ENCODE measurements at places on chromosomes 11 and 22.
A peak's percentile ranks its signal among the peaks of the same experiment; 100 is the strongest.

GRCh38 chr22:37278261-37278660, 4.0 kb upstream of the CYTH4 start:
- no peak for DNase-seq

- no peak for DNase-seq
Observed at GRCh38 chr11:94727819-94728218, 40.3 kb upstream of the AMOTL1 start.

DNA sequence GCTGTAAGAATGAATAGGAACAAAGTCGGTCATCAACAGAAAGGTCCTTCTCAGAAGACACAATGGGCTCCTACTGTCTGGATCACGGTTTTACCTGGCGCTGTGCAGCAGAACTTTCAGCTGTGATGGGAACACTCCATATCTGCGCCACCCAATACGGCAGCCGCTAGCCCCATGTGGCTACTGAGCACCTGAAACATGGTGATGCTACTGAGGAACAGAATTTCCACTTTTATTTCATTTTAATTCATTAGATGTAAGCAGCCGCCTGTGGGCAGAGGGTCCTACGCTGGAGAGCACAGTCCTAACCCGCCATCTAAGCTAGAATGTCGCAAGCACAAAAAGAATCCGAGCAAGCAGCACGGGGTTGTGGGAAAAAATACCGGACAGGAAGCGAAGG, 2.7 kb downstream of the SULT4A1 start:
- peak; percentile 17 for DNase-seq

GRCh38 chr11:123197711-123198110, 2.7 kb upstream of the CLMP start:
- no peak for DNase-seq

- DNase-seq: no peak
Observed at GRCh38 chr11:77173494-77173893, 45.4 kb downstream of the MYO7A start.

- DNase-seq: no peak
Observed at GRCh38 chr11:47318166-47318565, 34.3 kb downstream of the MYBPC3 start.

DNA sequence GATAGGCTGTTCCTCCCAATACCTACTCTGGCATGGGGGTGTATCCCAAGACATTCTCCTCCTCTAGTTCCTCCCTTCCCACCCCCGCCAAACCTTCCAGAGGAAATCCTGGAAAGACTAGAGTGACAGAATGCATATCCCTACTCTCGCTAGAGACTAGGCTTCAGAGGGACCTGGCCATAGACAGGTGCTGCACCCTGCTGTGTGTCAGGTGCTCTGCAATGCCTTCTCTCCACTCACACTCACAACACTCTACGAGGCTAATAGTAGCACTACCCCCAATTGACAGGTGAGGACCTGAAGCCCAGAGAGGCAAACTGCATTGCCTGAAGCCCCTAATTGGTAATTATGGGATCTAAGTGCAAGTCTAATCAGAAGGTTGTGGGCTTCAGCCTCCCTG, 46.2 kb upstream of the LMO1 start:
- no peak for DNase-seq

GRCh38 chr11:112394304-112394703, 133.6 kb upstream of the PLET1 start:
- DNase-seq: no peak
